Kidney glomerular epithelial cell (primary cell): ENCODE measurements at places on chromosomes 16 and 17.

- peak; percentile 57 for DNase-seq
Measured at GRCh38 chr17:41483991-41484826, 3.3 kb upstream of the KRT35 start.

DNA sequence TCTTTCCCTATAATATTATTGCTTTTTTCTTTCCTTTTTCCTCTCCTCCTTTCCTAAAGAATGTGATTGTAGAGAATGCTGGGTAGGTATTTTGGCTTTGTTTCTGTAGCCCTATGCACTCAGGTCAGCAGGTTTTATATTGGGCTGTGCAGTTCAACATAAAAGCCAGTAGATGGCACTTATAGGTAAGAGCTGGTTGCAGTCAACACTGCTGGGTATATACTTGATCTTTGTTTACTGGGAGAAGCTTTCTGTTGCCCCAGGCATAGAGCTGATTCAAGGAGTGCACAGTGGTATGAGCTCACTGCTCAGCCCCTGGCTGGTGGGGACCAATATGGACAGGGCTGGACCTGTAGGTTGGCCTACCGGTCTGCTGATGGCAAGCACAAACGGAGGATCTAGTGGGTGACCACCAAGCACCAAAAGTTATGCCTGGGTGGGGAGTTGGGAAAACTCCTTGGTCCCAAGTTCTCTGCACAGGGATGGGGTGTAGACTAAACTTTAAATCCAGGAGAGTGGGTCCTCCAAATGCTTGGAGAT is 378.9 kb downstream of the PMP22 start:
- no peak for DNase-seq

DNA sequence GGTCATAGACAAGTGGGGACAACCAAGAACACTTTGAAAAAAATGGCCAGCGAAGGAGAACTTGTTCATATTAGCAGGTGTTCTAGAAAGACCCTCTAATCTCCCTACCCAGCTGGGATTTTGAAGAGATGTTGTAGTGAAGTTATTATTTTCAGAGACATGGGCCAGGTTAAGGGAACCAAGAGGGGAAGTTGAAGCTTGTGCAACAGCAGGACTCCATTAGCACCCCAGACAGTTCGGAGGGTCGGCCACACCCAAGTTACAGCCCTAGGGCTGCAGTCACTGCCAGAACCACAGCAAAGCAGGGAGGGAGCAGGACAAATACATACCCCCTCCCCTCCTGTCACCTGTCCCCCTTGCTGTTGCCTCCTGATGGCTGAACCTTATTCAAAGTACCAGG is 42.3 kb downstream of the WSB1 start:
- DNase-seq: no peak

GRCh38 chr16:21060027-21060510 is 90.6 kb downstream of the DNAH3 start:
- DNase-seq: no peak

- DNase-seq: no peak
Measured at GRCh38 chr16:79997257-79997656, 396.7 kb upstream of the MAF start.

GRCh38 chr17:72388765-72389473 is 268.1 kb downstream of the SOX9 start:
- DNase-seq: no peak

GRCh38 chr17:64984181-64984580 is 64.9 kb upstream of the LRRC37A3 start:
- no peak for DNase-seq

GRCh38 chr16:23679274-23679985 is 741 bp downstream of the PLK1 start:
- DNase-seq: peak; percentile 35

GRCh38 chr16:15760129-15760528 is 96.7 kb downstream of the MYH11 start:
- no peak for DNase-seq

DNA sequence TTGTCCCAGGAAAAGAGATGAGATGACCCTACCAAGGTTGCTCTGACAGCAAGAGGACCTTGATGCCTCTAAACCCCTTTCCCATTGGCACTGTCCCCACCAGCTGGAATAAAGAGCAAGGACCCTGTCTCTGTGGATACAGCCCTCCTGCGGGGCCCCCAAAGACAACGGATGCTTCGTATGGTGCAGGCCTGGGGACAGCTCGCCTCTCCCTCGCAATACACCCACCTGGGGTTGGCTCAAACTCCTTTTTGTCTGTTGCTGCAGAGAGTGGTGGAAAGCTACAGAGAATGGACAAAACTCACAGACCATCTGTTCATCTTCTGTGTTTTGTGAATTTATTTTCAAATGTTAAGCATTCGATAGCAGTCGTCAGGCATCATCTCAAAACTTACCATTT is 27.6 kb upstream of the CACNG3 start:
- no peak for DNase-seq

DNA sequence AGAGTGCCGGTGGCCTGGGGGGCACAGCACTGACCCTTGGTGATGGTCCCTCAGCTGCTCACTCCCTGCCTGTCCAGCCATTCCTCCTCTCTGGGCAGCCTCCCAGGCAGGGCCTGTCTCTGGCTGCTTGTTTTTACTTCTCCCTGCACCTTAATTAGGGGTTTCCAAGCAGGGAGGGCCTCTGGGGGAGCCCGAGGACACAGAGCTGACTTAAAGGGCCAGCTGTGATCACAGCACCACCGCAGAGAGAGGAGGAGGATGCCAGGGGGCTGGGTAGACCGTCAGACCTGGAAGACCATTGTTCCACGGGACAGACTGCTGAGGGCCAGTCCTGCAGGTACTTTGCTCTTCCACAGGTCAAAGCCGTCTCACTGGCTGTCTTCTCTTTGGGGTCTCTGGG is 1.2 kb upstream of the DPH1 start:
- DNase-seq: no peak

DNA sequence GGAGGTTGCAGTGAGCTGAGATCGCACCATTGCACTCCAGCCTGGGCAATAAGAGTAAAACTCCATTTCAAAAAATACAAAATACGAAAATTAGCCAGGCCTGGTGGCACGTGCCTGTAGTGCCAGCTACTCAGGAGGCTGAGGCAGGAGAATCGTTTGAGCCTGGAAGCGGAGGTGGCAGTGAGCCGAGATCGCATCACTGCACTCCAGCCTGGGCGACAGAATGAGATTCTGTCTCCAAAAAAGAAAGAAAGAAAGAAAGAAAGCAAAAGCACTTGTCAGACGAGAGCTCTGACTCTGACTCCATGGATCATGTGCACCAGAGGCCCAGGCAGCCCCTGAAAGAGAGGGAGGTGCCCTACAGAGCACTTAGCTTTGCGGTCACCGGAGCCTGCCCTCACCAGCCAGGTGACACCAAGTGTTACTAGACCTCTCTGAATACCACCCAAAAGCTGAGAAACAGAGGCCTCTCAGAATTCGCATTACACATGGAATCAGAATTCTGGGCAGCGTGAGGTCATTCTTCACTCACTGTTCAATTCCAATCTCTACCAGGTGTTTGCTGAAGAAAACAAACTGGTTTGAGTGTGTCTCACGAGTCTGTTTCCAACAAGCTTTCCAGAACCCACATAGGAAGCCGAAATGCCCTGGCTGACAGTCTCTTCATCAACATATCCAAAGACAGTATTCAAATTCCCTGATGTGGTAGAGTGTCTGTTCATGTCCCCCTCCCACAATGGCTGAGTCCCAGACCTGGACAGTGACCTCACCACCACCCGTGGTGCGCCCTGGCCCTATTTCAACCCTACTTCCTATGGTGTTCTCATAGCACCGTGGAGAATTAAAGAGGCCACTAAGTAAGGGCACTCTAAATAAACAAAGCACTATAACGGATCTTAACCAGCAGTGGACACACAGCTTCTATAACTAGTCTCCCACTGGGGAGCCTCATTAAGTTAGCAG is 1.5 kb downstream of the FLCN start:
- peak; percentile 19 for DNase-seq

DNA sequence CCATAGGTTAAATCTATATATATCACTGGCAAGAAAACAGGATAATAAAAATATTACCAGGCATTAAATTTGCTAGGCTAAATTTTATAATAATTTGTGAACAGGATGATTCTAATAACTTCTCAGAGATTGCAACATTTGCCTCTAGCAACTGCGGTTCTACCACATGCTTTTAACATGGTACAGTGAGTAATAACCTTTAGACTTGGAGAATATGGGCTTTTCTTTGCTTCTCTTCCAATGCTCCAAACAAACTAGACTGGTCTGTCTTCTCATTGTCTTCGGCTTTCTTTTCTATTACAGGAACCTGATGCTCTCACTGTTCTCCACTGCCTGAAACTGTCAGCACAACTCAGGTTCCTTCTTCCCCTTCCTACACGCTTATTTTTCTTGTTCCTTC is 80.6 kb downstream of the CA4 start:
- DNase-seq: no peak

DNA sequence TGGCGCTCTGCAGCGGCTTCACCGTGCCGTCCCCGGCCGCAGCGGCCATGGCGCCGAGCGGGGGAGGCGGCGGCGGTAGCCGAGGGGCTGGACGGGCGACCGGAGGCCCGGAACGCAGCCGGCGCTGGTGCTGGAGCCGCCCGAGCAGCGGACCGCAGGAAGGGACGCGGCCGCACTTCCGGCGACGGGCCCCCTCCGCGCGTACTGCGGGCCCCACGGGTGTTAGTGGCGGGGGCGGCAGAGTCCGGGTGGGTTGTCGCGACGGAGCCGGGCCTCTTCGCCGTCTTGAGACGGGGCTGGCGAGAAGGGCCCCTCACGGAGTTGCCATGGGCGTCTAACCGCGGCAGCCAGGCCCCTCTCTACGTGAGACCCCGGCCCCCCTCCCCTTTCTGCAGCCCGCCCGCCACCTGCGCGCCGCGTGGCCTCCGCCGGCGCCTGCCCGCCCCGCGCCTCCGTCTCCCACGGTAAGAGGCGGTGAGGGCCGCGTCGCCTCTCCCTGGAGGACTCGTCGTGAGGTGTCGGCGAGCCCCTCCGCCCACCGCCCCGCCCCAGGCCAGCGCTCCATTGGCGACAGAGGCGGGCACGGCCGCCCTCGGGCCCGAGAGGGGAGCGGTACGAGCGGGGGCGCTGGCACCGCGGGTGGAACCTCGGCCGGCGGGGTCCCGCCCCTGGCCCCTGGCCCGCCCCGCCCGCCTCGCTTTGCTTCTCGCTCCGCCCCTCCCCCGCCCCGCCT is at the start of the genes VPS9D1 and ZNF276:
Gene VPS9D1, minus strand, starts transcription at position 86 of the 733 bp plus-strand sequence. Its CDS starts 37 bp downstream, at position 49.
Gene ZNF276, plus strand, starts transcription at position 725 of the 733 bp plus-strand sequence. CDS start 104 bp downstream, outside the sequence.
- peak; percentile 69 for DNase-seq

DNA sequence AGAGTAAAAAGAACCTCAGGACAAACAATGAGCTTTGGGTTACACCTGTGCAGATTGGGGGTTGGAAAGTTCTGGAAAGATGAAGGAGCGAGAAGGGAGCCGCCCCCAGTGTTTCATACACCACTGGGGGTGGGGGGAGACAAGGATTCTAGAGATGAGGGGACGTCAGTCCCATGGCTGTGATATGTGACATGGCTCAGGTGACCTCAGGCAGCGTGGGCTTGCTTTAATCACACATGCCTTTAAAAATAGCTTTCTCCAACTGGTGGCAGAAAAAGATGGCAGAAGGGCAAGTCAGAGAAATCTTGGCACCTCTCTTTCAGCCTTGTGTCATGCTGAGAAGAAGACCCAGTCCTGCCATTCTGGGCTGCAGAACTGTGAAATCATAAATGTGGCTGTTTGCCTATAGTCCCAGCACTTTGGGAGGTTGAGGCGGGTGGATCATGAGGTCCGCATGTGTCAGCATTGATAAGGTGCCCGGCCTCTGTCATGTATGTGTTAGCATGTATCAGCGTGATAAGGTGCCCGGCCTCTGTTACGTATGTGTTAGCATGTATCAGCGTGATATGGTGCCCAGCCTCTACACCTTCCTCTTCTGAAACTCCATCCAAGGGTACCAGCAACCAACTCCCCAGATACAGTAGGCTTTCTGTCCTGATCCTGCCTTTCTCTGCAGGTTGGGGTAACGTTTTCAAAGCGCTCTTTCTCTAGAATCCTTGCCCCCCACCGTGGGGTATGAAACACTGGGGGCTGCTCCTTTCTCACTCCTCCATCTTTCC is 25.0 kb downstream of the WIPI1 start:
- no peak for DNase-seq

DNA sequence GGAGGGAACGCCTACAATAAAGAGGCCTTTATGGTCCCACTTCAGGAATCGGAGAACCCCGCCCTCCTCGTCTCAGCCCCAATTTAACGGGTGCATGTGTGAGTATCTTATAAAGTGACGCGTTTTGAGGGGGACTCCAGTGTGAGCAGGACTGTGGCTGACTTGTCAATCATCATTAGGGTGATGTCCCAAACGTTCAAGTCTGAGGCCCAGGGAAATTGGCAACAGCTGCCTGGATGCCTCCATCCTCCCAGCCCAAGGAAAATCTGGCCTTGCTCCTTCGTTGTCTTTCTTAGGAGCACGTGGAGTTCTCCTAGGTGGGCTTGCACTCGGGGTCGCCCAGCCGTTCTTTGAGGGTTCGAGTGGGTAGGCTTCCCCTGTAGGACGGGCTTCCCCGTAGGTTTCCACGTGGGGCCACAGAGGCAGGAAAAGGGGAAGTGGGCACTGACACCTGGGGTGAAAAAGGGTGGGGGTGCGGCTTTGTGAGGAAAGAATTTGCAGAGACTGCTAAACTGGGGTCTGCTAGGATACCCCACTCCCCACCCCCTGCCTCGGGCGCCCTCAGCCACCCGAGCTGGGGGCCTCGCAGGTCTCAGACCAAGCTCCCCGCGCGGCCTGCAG is 561 bp upstream of the HERPUD1 start:
- no peak for DNase-seq

DNA sequence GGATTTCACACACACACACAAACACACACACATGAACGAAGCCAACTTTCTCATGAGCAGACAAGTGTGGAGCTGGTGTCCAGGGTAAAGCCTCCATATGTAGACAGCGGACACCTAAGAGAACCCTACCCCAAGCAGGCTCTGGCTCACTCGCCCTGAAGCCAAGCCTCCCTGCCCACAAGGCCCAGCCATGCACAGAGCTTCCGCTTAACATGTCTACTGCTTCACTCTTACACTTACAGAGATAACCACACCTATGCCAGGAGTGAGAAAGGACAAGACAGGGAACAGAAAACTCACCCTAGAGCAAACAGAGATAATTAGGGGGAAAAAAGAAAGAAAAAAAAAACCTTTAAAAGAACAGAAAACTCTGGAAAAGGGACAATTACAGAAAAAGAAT is 67.5 kb downstream of the CYTH1 start:
- DNase-seq: no peak
